Tibial artery (tissue), 4 donors: ENCODE measurements at places on chromosomes 12 and 14.

DNA sequence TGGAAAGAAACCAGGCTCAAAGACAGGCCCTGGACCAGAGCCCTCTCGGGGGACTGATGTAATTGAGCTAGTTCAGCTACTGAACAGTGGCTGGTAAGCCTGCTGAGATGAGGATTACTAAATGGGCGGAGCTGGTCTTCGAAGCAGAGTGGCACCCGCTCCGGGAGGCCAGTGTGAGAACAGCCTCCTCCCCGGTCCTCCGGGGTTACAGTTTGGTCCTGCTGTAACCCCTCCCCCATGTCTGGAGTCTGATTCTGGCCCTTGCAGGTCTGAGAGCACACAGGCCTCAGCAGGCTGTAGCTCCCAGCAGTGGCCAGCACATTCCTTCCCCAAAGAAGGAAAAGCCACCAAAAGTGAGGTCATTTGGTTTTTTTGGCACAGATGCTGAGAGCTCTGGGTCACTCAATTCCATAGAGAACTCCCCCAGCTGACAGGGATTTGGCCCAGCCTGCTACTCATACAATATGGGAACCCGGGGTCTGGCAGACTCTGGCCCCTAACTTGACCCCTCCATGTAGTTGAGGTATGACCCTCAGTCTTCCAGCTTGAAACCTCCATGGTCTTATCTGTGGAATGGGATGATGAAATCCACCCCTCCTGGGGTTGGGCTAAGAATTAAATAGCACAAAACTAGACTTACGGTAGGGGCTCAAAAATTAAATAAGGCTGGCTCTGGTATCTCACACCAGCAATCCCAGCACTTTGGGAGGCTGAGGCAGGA lies 39.0 kb downstream of the ACTN1 start:
- DNase-seq, result peak; percentile 98

DNA sequence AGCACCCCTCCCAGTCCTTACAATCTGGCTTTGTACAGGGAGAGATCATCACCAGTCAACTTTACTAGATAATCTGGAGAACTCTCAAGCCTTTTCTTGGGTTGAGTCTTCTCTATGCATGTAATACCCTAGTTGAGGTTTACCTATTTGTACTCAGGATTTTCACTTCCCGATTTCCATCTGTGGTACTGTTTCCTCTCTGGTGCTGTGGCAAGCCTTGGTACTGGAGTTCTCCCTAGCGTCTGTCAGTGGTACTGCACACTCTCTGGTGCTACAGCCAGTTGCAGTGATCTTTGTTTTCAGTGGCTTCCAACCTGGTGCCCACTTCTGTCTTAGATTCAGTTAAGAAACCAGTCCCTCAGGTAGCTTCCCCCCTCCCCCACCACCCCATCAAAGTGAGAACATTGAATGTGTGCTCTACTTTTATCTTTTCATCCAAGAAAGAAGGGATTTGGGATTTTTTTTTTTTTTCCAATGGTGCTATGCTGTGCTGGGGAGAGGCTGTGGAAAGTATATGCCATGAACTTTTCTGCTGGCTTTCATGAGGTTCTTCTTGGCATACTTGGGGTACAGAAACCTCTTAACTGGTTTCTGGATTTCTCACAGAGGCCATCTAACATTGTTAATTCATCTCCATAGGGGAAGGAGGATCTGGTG lies 69.4 kb upstream of the EVL start:
- peak; percentile 70 for DNase-seq

DNA sequence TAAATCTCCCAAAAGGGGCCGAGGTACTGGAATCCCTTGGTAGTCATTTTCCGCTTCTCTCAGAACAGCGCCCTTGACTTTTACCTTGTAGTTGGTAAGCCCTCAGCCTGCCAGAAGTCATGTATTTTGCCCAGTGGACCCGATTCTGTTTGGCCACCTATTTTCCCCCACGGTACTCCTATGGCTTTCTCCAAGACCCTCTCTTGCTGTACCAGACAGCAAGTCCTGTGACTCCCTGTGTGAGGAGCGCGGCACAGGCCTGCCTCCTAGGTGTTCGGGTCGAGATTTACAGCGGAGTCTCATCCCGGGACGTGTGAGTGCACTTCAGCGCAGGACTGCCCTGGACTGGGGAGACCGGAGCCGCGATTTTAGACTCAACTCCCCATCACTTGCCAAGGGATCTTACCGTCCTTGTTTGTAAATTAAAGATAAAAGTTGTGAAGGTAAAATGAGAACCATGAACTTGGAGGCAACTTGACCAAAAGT lies 1.1 kb upstream of the MBD6 start:
- peak; percentile 76 for DNase-seq

DNA sequence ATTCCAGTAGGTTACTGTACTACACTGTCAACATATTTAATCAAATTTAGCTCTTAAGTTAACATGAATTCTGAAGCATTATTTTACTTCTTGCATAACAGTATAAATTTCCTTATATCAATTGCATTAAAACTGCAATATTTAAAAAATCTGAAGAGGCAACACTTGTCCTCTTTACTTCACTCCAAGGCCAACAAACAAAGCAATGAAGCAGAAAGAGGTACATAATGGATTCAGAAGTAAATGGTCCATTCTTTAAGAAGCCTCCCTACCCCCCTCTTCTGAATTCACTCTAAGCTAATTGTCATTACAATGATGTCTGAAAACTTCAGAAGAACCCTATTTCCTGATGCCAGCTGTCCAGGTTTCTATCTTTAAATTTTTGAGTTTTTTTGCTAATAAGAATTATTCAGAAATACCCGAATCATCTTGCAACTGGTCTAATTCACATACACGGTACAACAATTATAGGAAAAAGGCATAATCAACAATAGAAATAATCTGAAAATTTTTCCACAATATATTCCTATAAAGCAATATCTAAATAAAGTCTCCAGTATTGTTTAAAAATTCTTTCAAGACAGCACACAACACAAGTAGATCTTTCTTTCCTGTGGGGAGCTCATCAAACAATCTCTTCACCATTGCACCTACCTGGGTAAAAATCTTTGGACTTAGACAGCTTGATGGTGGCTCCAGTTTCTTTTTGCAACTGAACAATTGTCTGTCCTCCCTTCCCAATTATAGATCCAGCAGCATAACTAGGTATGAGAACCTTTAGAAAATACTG lies 2.9 kb downstream of the NOVA1 start:
- no peak for DNase-seq

- DNase-seq, result no peak
Observed at GRCh38 chr12:80858356-80858755, 79.4 kb downstream of the LIN7A start.

DNA sequence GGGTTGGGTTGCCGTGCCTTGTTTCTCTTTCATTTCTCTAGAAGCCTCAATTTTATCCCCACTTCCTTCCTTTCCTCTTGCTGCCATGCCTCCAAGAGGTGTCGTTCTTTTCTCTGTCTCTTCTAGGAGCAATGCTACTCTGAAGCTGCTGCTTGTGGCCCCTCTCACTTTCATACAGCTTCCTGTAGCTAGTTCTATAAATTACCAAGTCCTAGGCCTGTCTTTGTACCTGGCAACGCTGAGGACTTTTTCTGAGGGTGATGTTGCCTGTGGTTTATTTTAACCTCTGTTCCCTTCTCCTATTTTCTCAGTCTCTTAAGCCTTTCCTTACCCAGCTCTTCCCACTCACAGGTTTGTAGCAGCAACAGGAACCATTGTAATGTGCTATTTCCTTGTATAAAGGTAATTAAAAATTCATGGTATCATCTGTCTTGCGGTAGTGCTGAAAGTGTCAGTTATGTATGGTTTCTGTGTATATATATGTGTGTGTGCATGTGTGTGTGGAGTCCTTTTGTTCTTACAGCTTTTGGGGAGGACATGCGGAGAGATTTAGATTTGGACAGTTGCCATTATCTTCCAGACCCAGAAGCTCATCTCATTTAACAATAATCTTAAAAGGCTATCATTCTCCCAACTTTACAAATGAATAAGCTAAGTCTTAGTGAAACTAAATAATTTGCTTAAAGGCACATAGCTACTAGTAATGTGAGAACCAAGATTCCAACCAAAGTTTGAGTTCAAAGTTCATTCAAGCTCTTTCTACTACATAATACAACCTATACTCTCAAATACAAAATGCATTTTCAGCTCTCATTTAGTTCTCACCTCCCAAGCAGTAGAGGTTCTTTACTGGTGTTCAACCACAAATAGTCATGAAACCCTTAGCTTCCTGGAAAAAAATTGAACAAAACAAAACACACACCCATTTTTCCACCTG lies 43.8 kb downstream of the DDHD1 start:
- no peak for DNase-seq

DNA sequence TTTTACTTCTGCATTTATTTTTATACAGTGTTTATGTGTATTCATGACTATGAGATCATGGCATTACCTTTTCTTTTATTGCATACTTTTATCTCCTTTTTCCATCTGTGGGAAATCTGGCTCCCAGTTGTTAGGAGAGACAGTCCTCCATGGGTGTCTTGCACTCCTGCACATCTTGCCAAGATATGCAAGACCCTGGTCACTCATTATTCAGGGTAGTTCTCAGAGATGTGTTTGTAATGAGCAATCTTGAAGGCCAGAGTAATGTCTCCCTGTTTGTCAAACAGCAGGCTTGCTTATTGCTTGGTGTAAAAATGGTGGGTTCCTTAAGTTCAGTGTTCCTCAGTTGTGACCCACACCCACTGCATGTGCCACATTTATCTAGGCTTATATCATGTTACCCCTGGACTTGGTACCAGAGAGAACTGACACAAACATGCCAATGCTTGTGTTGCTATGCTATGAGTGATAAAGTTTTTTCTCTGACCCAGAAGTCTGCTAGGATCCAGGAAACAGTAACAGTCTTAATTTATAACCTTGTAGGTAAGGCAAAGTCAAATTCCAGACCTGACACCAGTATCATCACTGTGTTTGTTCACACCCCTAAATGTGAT lies 36.8 kb downstream of the PPHLN1 start:
- DNase-seq, result no peak

DNA sequence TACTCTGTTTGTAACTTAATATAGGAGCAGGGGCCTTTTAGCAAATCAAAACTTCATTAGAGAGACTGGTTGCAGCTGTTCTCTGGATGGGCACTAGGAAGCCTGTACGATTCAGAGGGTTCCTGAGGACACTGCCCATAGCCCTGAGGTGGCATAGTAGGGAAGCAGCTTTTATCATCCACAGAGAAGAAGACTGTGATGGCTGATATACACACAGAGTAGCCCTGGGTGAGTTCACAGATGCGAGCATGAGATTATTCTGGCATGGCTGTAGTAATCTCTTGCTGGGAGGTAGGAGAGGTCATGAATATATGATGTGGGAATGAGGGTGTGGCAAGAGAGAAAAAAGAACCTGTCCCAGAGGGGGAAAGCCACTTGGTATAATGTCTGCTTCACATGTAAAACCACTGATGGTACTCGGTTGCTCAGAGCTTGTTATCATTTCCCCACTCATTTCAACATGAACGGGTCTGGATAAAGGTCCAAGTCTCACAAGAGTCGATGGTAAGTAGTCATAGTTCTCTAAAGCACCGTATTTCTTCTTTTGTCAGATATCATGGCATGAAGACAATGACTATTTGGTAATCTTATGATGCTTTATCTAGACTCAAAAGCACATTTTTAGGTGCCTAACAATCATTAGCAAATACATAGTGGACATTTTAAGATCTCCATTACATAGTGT lies 52.0 kb downstream of the PEBP1 start:
- DNase-seq, result no peak

- no peak for DNase-seq
Observed at GRCh38 chr14:101116065-101116464, 212.5 kb upstream of the RTL1 start.

DNA sequence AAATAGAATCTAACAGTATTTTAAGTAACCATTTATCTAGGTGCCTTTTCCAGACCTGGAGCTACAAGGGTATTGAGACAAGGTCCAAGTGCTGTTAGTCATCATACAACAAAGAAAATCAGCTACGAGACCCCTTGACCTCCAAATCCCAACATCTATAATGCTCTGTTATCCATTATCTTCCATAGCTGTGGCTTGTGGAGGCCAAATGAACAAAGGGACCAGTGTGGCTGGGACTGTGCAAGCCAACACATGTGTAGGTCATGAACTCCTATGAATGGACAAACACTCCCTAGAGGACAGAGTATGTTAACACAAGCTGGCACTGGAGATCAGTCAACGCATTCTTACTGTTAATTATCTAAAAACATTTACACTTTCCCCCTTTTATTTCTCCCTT lies 374.5 kb downstream of the EMP1 start:
- no peak for DNase-seq

DNA sequence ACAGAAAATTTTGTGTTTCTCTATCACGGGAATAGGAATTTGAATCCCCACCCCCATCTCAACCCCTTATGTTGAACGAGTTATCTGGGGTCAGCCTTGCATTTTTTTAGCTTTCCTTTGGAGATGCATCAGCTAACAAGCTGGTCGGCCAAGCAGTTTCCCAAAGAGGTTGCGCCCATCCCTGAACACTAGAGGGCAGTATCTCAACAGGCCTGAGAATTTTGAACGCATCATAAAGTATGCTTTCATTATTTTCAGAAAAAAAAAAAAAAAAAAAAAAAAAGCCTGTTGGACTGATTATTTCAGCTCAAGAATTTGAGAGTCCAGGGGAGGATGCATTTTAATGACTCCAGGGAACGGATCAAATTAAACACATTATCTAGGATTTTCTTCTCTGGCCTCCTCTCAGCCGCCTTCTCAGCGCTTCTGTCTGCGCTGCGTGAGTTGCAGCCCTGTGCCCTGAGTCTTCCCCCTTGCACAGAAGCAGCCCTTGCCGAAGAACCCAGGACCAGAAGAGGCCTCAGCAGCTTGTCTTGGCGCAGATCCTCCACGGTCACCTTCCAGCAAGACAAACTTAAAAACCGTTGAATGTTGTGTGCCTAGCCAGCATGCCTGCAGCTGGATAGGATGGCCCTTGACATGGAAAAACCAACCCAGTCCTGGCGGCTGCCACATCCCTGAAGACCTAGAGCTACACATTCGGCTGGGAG lies 76.6 kb upstream of the GZMB start:
- no peak for DNase-seq

- no peak for DNase-seq
Observed at GRCh38 chr12:120376009-120376408, 7.0 kb upstream of the MSI1 start.

GRCh38 chr12:120739821-120740613 lies 14.4 kb downstream of the ACADS start:
- no peak for DNase-seq

- DNase-seq, result no peak
Observed at GRCh38 chr14:22438742-22439141, 150.3 kb downstream of the DAD1 start.

GRCh38 chr14:68888025-68888850 lies 90.9 kb downstream of the ACTN1 start:
- DNase-seq, result peak; percentile 84

GRCh38 chr12:76611533-76611932 lies 52.0 kb upstream of the OSBPL8 start:
- DNase-seq, result no peak

DNA sequence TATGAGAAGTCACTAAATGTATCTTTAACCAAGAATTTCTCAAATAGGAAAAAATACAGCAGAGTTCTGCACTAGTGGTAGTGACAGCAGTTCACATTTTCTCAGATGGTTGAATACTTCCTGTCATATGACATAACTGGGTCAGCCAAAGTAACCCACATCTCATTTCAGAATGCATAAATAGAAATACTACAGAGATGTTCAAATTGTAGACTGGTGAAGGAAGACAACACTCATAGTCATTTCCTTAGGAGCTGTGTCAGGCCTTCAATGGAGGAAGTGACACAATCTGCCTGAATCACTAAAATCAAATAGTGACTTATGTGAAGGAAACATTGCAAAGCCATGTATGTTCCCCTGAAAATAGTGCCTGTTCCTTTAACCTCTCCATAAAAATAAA lies 32.4 kb downstream of the FERMT2 start:
- DNase-seq, result no peak

GRCh38 chr12:88084210-88084609 lies 55.0 kb upstream of the C12orf50 start:
- DNase-seq, result no peak

- DNase-seq, result no peak
Observed at GRCh38 chr12:72135021-72135301, 137.2 kb upstream of the TRHDE start.
